ENCODE measurements at places on chromosomes 3 and 15. TPM values are rescaled to one million over a fixed set of nuclear protein-coding genes. Genes with fewer than 3 reads are reported as not detected.

MCF2L2 gene
- 0.25 TPM for total RNA-seq

CLCN2 gene
- total RNA-seq, result 3.6 TPM

COL6A5 gene
- total RNA-seq, result not detected

USP50 gene
- total RNA-seq, result not detected

DNA sequence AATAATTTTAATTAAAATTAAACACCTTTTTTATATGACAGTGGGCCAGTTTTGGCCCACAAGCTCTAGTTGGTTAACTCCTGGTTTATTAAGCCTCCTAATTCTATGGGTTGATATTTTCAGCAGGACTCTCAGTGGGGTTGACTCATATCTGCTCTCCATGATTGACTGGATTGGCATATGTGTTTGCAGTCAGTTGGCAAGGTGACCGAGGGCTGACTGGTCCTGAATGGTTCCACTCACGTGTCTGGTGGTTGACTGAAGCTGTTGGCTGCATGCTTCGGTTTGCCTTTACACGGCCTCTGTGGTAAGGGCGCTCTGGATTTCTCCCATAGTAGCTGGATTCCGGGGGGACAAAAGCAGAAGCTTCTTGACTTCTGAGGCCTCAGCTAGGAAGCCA lies 65.3 kb upstream of the ZNF280D start:
- peak; percentile 32 for DNase-seq

DNA sequence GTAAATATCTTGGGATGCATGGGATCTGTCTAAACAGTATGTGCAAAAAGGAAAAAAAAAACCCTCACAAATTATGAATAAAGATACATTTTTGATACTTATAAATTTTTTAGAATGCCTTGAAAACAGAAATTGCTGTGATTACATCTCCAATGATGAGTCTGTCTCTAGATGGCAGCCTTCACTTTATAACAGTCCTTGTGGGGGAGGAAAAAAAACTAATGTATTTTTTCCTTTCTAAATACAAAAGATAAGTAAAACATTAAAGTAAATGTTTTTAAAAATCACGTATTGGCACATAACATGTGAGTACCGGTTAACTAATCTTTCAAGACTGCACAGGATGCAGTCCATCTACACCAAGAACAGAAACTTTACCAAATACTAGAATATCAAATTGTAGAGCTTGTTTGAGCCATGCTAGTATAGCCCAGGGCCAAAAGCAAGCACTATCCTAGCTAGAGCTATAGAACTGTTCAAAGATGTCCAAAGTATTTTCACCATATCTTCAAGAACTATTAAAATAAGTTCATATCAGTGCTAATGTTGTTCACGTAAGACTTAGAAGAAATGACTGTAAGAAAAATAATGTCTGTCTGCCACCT lies 206.4 kb downstream of the STAG1 start:
- no peak for DNase-seq

DNA sequence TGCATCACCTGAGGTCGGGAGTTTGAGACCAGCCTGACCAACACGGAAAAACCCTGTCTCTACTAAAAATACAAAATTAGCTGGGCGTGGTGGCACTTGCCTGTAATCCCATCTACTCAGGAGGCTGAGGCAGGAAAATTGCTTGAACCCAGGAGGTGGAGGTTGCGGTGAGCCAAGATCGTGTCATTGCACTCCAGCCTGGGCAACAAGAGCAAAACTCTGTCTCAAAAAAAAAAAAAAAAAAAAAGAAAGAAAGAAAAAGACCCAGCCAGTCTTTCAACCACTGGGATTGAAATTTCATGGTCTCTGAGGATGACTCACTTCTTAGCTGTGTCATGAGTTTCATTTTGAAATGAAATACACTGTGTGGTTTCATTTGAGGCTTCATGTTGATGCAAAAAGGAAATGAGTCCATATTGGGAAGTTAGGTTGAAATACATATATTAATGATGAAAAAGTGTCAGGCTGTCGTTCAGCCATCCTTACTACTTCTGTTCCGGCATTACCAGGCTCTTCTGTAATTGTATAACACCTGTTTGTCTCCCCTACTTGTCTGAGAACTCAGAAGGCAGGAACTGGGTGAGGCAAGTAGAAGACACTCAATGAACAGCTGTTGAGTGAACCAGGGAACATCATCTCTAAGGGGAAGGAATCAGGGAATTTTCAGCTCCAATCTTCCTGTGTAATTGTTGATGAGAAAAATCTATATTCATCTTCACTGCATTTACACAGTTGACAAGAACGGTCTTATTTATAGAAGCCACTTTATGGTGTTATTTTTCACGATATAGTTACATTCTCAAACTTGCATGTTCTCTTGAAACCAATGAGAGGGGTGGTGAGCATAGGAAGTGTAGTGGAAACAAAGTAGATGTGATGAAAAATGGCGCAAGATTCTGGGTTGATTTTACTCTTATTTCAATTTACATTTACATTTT lies 87.4 kb downstream of the NFKBIZ start:
- DNase-seq, result no peak

DNA sequence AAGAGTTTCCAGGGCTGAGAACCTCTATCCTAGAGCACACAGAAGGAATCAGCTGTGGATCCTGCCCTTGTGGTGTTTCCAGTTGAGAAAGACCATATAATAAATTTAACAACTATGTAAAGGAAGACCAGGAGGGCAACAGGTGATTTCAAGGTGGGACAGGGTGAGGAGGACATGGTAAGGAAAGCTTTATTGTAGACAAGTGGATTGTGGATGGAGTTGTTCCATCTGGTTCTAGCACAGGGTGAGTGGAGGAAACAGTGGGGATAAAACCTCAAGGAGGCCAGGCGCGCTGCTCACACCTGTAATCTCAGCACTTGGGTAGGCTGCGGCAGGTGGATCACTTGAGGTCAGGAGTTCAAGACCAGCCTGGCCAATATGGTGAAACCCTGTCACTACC lies 17.1 kb downstream of the SIAH2 start:
- DNase-seq, result no peak

DNA sequence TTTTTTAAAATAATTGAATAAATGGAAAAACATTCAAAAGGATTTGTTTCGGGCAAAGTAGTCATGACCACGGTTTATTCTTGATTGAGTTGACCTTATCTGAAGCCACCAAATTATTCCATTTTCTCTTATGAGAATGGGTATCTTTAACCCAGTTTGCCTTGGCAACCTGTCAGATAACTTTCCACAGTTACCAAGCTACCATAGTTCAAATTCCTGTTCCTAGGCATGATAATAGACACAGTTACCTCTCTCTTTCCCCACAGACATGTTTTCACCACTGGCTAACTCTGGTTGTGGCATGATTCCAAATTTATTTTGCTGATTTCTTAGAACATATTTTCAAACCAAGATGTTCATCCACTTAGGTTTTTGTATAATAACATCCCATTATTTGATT lies 84.9 kb downstream of the NECTIN3 start:
- DNase-seq, result no peak

DNA sequence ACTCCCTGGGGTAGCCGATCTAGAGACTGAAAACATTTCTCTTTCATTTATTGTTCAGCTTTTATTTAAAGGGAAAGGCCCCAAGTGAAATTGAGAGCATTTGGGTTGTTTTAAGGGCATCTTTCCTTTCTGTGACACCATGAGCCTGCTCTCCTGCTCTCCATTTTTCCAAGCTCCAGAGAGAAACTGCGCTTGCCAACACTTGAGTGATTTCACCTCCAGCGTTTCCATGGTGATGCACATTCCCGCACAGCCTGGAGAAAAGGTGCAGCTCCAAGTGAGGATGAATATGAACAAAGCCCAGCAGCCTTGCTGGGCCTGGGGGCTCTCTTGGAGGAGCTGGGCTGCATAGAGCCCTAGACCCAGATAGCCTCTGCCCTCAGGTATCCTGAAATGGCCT lies 159.2 kb upstream of the PPP2R3A start:
- DNase-seq, result no peak

DNA sequence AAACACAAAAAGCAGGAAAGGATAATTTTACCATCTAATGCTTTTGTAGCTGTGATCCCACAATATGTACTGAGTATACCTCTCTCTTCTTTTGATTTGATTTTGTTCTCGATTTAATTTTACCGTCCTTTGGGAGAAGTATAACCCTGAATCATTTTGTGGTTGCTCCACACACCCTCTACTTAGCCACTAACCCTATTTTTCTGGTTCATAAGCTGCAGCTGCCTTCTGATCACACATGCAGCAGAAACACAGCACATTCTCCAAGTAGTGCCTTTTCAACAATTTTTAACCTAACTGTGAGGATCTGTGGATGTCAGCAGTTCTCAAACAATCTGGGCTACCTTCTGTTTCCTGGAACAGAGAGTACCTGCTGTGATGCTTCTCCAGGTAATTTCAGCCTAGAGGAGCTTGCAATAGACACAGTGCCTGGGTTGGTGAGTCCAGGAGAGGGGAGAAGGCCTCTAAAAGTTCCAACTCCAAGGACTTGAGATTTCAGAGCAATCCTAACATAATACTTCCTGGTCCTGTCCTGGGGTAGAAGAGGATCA lies 40.3 kb downstream of the HGD start:
- no peak for DNase-seq

DNA sequence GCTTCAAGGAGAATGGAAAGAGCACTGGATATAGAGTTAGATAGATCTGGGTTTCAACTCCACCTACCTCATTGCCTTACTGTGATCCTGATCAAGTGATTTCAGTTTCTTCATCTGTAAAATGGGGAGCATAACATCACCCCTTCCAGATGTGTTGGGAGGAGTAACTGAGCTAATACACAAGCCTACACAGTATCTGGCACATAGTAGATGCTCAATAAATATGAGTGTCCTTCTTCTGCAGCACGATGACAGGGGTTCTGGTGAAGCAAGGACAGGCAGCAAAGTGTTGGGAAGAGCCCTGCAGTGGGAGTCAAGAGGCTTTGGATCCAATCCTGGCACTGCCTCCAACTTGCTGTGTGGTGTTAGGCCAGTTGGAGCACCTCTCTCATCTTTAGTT lies 270.0 kb downstream of the UACA start:
- DNase-seq, result no peak

- DNase-seq, result no peak
These were observed 9.2 kb downstream of the ILDR1 start for GRCh38 chr3:122012821-122013220.

Data from left ventricle myocardium superior (tissue), 1 donor.